ENCODE measurements at places on chromosomes 4 and X.

DNA sequence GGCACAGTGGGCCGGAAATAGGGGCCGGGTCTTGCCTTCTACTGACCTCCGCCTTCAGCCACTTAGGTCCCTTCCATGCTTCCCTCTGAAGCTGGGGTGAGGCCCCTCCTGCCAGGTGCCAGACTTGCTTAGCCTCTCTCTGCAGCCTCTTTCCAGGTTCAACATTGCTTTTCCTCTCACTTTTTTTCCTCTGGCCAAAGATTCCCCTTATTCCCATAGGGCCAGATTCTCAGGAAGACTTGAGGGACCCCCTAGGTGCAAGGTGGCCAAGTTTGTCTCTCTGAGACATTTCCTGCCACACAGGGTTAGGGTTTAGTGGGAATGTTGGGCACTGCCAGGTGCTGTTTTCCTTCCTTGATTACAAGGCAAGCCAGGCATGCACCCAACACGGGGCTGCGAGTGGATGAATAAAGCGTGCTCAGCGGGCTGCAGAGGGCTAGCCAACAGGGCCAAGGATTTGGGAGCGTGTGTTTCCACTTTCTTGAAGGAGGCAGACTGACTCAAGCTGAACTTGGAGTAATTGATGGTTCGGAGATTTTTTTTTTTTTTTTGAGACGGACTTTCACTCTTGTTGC is 7.6 kb upstream of the GJB1 start:
- DNase-seq = no peak

DNA sequence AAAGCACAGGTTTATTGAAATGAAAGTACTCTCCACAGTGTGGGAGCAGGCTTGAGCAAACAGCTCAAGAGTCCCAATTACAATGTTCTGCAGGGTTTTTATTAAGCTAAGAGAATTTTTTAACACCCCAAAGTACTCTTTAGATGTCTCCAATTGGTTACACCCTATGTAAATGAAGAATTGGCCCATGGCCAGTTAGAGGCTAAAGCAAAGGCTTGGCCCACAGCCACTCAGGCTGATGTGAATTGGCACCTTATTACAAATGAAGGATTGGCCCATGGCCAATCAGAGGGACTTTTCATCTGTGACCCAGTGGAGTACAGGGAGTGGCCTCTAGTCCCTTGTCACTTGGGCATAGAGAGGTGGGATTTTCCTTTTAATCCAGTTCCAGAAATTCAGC is 30.1 kb upstream of the IQCM start:
- no peak for DNase-seq

DNA sequence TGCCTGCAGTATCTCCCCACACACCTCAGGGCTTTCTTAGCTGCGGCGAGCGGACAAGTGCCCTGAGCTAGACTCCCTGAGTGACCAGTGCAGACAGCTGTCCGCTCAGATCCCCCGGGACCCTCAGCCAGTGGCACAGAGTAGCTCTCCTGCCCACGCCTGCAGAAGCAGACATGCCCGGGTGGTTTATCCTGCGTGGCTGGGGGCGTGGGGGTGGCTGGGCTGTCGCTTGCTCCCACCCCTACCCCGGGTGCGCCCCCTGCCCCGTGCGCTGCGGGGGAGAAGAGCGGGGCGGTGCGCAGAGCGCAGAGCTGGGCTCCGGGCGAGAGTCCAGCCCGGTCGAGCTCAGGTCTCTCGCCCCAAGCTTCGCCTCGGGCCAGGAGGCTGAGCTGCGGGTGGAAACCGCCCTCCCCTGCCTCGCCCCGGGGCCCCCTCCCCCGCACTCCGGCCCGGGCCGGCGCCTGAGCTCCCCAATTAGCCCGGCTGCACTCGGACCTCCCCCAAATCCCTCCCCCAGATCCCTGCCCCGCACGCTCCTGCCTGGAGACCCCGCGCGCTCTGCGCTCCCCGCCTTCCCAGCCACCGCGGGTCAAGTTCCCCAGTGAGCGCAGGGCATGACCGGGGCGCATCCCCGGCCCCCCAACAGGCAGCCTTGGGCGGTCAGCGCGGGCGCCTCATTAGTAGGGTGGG is 11.7 kb upstream of the SHOX start:
- no peak for DNase-seq

DNA sequence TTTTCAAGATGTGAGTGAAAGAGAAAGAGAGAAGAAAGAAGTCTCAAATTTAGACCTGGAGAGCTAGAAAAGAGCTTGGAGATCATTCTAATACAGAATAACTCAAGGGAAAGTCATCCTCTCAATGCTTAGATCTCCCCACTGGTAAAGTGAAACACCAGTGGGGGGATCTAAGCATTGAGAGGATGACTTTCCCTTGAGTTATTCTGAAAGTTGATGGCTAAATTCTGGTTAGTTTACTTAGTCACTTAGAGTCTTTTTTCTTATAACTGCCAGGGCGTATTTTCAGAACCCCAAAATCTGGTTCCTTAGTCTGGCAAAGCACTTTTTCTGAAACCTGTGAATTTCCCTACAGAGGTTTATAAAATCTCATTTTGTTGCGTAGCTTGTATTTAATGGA is 198.6 kb downstream of the ARHGAP24 start:
- DNase-seq = no peak

GRCh38 chr4:88356771-88357170 is 21.9 kb upstream of the HERC6 start:
- DNase-seq = no peak

- DNase-seq = no peak
Measured at GRCh38 chr4:93031431-93032098, 727.8 kb downstream of the GRID2 start.

- DNase-seq = no peak
Measured at GRCh38 chr4:47640911-47641310, 155.8 kb downstream of the ATP10D start.

DNA sequence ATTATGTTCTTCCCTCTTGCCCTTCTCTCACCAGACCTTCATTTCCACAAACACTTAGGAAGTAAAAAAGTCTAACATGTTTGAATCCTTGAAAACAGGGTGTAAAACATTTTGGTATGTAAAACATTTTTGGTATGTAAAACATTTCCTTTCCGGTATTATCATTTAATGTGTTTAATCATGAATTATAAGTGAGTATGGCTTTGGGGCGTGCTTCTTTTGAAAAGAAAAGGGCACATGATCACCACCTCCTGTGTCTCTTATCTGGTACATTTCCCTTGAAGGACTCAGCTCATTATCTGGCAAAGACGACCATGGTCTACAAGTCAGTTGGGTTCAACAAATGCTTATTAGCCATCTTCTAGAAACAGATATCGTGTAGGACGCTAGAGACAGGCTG is 283.6 kb downstream of the FRMPD4 start:
- DNase-seq = no peak

GRCh38 chr4:47776353-47776752 is 61.5 kb downstream of the CORIN start:
- no peak for DNase-seq

DNA sequence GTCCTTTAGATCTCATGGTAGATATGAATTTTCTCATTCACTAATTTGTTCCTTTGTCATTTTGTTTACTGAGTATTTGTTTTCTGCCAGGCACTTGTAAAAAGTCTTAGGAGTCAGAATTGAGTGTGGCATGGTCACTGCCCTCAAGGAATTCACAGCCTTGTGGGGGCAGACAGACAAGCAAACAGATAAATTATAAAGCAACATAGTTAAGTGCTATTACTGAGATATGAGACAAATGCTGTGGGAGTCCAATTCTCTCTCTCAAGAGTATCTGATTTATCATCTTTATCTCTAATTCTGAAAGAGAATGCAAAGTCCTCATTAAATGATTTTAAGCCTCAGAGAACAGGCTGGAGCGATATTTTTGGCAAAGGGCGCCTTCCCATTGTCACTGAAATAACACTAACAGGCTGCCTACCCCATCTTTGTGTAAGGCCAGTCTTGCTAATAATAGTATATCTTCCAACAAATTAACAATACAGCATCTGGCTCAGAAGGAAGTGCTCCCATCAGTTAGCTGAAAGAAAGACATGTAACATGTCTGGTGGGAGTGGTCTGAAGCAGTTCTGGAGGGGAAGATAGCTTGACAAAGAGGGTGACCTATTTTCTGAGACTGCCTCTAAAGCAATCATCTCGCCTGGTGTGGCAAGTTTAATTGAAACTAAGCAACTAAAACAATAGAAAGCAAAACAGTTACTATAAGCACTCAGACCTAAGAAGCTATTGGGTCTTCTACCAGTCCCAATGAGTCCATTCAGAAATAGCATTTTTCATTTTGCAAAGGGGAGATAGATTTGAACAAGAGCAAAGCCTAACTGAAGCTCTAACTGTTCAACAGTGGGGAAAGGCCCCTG is 61.5 kb upstream of the AMOT start:
- DNase-seq = no peak
